ENCODE measurements at places on chromosomes 6 and 20. TPM values are rescaled to one million over a fixed set of nuclear protein-coding genes. Genes with fewer than 3 reads are reported as not detected.

- no peaks in the 10 kb centered on the region for H3K4me1 ChIP-seq
- H3K27me3 ChIP-seq = no peaks in the 10 kb centered on the region
- ATAC-seq = no peak
- H3K36me3 ChIP-seq = no peaks in the 10 kb centered on the region
- no peak overlapping the region for H3K27ac ChIP-seq
Measured at GRCh38 chr6:11722220-11722619, 56.4 kb downstream of the ADTRP start.

- H3K4me1 ChIP-seq = no peaks in the 10 kb centered on the region
- H3K4me3 ChIP-seq = no peak overlapping the region
- no peaks in the 10 kb centered on the region for H3K27me3 ChIP-seq
- H3K27ac ChIP-seq = no peak overlapping the region
Measured at GRCh38 chr6:17714879-17715851, 8.4 kb upstream of the NUP153 start.

- ATAC-seq = no peak
- no peak overlapping the region for H3K4me3 ChIP-seq
- H3K27ac ChIP-seq = no peak overlapping the region
- H3K36me3 ChIP-seq = no peaks in the 10 kb centered on the region
Measured at GRCh38 chr6:150898399-150899170, 33.1 kb downstream of the MTHFD1L start.

DNA sequence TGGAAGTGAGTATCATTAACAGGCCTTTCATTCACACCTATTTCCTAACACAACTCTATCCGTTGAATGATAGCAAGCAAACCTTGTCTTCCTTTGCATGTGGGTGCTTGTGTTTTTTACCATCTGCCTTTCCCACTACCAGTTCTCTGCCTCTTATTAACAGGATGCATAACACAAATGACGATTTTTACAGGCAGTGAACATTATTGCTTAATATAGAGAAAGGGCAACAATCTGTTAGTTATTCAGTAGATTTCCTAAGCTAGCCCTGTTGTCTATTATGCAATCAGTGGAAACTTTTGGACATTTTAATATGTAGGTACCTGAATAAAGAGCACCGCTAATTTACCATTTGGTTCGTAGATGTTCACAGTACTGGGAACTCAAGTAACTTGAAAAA, 348.8 kb upstream of the PLCB4 start:
- no peaks in the 10 kb centered on the region for H3K27me3 ChIP-seq
- no peak overlapping the region for H3K4me3 ChIP-seq
- no peak overlapping the region for H3K27ac ChIP-seq
- no peak for ATAC-seq

GRCh38 chr6:159483259-159483658, 209.8 kb downstream of the SOD2 start:
- no peaks in the 10 kb centered on the region for H3K27me3 ChIP-seq
- no peak overlapping the region for H3K4me3 ChIP-seq
- H3K4me1 ChIP-seq = no peaks in the 10 kb centered on the region
- H3K36me3 ChIP-seq = no peaks in the 10 kb centered on the region

DNA sequence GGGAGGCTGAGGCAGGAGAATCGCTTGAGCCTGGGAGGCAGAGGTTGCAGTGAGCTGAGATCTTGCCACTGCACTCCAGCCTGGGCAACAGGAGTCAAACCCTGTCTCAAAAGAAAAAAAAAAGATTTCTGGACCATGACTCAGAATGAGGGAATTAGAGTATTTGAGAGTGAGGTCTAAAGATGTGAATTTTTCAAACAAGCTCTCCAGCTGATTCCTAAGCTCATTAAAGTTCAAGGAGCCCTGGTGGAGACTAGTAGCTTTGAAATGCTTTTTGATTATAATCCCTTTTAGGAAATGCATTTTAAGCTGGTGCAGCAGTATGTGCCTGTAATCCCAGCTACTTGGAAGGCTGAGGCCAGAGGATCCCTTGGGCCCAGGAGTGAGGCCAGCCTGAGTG, 21.8 kb upstream of the SRF start:
- H3K4me1 ChIP-seq = no peaks in the 10 kb centered on the region
- no peak overlapping the region for H3K4me3 ChIP-seq
- H3K27ac ChIP-seq = no peak overlapping the region
- no peaks in the 10 kb centered on the region for H3K27me3 ChIP-seq

GRCh38 chr6:114064862-114065261, 93.9 kb upstream of the HDAC2 start:
- no peak for ATAC-seq
- no peaks in the 10 kb centered on the region for H3K36me3 ChIP-seq
- H3K4me3 ChIP-seq = no peak overlapping the region
- no peak overlapping the region for H3K27ac ChIP-seq
- no peaks in the 10 kb centered on the region for H3K4me1 ChIP-seq

DNA sequence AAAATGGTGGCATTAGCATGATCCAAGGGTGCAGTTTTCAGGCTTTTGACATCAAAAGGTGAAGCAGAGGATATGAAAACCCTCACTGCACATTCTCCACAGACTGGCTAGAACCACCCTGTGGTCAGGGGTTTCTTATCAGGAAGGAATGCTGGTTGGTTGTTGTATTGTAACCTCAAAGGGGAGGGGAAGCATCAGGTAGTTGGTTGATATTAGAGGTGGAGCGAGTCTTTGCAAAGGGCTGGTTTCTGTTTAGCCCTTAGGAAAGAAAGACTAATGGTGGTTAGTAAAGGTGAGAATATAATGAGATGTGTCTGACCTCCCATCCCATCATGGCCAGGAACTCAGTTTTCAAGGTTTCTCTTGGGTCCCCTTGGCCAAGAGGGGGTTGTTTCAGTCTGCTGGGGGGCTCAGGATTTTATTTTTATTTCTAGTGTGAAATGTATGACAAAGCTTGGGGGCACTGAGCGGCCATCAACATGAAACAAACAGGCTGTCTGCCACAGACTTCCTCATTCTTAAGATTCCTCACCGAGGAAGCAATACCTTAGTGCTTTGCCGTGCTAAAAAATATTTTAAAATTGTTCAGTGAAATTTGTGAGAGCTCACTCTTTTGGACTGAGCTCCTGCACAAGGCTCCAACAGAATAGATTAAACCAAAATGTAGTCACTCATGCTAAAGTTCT, 47.5 kb upstream of the PROKR2 start:
- no peaks in the 10 kb centered on the region for H3K4me1 ChIP-seq
- no peak overlapping the region for H3K4me3 ChIP-seq
- H3K27ac ChIP-seq = no peak overlapping the region
- no peaks in the 10 kb centered on the region for H3K27me3 ChIP-seq

GRCh38 chr6:43246301-43247113, 3.2 kb downstream of the TTBK1 start:
- no peaks in the 10 kb centered on the region for H3K36me3 ChIP-seq
- peak; percentile 69 for ATAC-seq
- H3K4me1 ChIP-seq = no peaks in the 10 kb centered on the region
- peak overlapping the region; percentile 35 for H3K4me3 ChIP-seq

GRCh38 chr20:16273812-16274555, 299.3 kb downstream of the KIF16B start:
- no peak for ATAC-seq
- no peak overlapping the region for H3K27ac ChIP-seq
- no peaks in the 10 kb centered on the region for H3K27me3 ChIP-seq
- H3K4me3 ChIP-seq = no peak overlapping the region

DNA sequence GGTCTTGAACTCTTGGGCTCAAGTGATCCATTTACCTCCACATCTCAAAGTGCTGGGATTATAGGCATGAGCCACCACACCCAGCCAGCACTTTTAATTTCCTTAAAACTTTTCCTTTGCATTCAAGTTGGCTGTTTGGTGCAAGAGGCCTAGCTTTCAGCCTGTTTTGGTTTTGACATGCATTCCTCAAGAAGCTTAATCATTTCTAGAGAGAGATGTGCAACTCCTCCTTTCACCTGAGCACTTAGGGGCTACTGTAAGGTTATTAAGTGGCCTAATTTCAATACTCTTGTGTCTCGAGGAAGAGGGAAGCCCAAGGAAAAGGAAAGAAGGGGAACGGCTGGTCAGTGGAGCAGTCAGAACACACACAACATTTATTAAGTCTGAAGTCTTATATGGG, 13.8 kb upstream of the BLOC1S5 start:
- H3K27ac ChIP-seq = no peak overlapping the region
- no peaks in the 10 kb centered on the region for H3K36me3 ChIP-seq
- H3K27me3 ChIP-seq = no peaks in the 10 kb centered on the region
- no peak for ATAC-seq
- H3K4me1 ChIP-seq = peaks cover 3% of the 10 kb centered on the region

DNA sequence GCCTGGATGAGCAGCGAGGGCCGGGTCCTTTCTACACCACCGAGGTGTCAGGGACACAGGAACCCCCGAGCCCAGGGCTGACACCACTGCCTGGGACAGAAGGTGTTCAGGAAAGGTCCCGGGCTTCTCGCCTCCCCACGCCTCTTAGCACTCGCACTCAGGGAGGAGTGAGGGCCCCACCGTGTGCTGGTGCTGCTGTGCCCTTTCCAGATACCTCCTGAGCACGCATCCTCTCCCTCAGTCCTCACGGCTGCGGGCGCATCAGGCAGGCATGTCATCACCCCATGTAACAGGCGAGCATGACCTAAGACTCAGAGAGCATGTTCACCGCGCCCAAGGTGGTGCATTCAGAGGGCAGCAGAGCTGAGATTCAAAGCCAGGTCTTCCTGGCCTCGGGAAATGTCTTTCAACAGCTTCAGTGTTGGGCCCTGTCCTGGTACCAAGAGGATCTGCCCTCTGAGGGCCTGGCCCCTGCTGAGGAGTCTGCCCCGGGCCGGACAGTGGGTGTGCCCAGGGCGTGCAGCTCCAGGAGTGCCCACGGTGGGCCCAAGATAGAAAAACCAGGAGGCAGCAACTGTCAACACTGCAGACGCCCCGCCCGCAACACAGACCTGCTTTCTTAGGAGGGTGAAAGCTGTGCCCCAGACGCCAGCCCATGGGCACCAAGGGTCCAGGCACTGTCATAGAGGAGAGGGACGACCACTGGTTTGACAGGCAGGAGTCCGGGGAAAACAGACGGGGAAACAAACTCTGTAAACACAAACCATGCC, 29.2 kb downstream of the TGM2 start:
- H3K4me3 ChIP-seq = no peak overlapping the region
- no peaks in the 10 kb centered on the region for H3K27me3 ChIP-seq
- no peaks in the 10 kb centered on the region for H3K4me1 ChIP-seq

DNA sequence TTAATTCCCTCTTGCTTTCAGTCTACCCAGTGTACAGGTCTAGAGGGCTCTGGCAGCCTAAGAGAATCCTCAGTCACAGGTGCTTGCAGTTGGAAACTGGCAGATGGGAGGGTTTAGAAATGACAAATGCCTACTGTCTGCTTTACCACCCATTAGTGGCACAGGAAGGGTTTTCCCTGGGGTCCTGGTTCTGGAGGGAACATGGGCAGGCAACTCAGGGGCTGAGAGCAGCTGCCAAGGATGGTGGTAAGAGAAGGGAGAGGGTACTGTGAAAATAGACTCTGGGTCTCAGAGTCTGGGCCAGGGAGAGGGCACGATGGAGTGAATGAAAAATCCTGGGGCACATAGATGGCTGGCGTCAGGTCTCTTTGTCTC, 103.5 kb downstream of the TCP11 start:
- H3K27ac ChIP-seq = peak overlapping the region; percentile 99
- ATAC-seq = no peak
- H3K4me3 ChIP-seq = no peak overlapping the region
- peaks cover 99% of the 10 kb centered on the region for H3K4me1 ChIP-seq

GRCh38 chr6:165308926-165309731, at the start of gene C6orf118:
TSS of gene C6orf118 (minus strand) at chr6:165309605. CDS start at chr6:165309586, 19 bp downstream.
- no peaks in the 10 kb centered on the region for H3K27me3 ChIP-seq
- H3K4me1 ChIP-seq = no peaks in the 10 kb centered on the region
- H3K36me3 ChIP-seq = no peaks in the 10 kb centered on the region
- peak within 1 kb of the TSS; percentile 30 for H3K4me3 ChIP-seq

DNA sequence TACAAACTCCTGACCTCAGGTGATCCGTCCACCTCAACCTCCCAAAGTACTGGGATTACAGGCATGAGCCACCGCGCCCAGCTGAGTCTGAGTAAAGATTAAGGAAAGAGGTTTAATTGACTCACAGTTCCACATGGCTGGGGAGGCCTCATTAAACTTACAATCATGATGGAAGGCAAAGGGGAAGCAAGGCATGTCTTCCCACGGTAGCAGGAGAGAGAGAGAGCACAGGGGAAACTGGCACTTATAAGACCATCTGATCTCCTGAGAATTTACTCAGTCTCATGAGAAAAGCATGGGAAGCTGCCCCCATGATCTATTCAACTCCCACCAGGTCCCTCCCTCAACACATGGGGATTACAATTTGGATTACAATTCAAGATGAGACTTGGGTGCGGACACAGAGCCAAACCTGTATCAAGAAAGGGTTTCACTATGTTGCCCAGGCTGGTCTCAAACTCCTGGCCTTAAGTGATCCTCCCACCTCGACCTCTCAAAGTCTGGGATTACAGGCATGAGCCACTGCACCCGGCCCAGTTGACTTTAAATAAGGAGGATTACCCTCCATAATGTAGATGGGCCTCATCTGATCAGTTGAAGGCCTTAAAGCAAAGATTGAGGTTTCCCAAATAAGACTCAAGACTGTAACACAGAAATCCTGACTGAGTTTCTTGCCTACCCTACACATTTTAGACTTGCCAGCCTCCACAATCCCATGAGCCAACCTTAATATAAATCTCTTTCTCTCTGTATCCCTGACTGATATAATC, 13.1 kb upstream of the PEX7 start:
- H3K36me3 ChIP-seq = no peaks in the 10 kb centered on the region
- no peak overlapping the region for H3K4me3 ChIP-seq
- H3K27ac ChIP-seq = no peak overlapping the region
- H3K27me3 ChIP-seq = no peaks in the 10 kb centered on the region

DNA sequence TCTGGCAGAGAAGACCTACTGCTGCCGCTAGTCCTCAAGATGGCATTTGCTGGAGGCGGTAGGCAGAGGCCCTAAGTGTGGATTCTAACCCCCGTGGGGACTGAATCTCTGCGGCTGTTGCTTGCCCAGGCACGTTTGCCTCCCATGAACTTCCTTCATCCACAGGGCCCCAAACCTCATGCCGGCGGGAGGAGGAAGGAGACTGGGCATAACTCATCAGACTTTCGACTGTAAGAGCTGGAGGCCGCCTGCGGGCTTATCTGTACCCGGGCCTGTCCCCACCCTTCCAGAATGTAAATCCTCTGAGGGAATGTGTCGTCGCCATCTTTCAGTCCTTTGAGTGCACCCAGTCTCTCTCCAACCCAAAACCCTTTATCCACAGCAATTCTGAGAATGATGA, 990 bp downstream of the ZFP57 start:
- ATAC-seq = no peak
- H3K27me3 ChIP-seq = peaks cover 12% of the 10 kb centered on the region
- H3K4me1 ChIP-seq = no peaks in the 10 kb centered on the region
- H3K27ac ChIP-seq = no peak overlapping the region
- no peak overlapping the region for H3K4me3 ChIP-seq

- no peak overlapping the region for H3K4me3 ChIP-seq
- no peak overlapping the region for H3K27ac ChIP-seq
- no peaks in the 10 kb centered on the region for H3K27me3 ChIP-seq
- no peaks in the 10 kb centered on the region for H3K4me1 ChIP-seq
- no peak for ATAC-seq
- H3K36me3 ChIP-seq = peaks cover 65% of the 10 kb centered on the region
Measured at GRCh38 chr20:21230686-21231085, 72.4 kb upstream of the XRN2 start.

Gene PSORS1C1
- total RNA-seq = 7.8 TPM

Gene PCED1A
- 23.2 TPM for total RNA-seq

Gene EPB41L2
- 69.0 TPM for total RNA-seq

Gene PHACTR1
- total RNA-seq = 2.2 TPM

Gene KCNK5
- total RNA-seq = 7.8 TPM

Gene MDC1
- total RNA-seq = 9.8 TPM

Gene CDH4
- total RNA-seq = not detected
